ENCODE measurements at places on chromosomes 6 and 20. TPM values are rescaled to one million over a fixed set of nuclear protein-coding genes. Genes with fewer than 3 reads are reported as not detected.

The FRS3 gene
- total RNA-seq: 2.3 TPM

The VTA1 gene
- total RNA-seq: 36.0 TPM

The HLA-DQA1 gene
- not detected for total RNA-seq

The RAB44 gene
- 0.07 TPM for total RNA-seq

The RAD21L1 gene
- not detected for total RNA-seq

The PPP1R14C gene
- total RNA-seq: 1.7 TPM

The CEP43 gene
- 10.0 TPM for total RNA-seq

The DEFB124 gene
- not detected for total RNA-seq

The PRR18 gene
- total RNA-seq: 0.14 TPM

The TBXT gene
- total RNA-seq: not detected

The MACROD2 gene
- total RNA-seq: 1.4 TPM

The CLIC5 gene
- total RNA-seq: not detected

The SNPH gene
- total RNA-seq: 3.8 TPM

The SIRPB1 gene
- total RNA-seq: 0.84 TPM

Data from A549 treated with ZK216348 at 1 μM for 4 hours (cell line).